Mesothelial cell of epicardium (in vitro differentiated cells): ENCODE measurements at places on chromosomes 6 and 20. TPM values are rescaled to one million over a fixed set of nuclear protein-coding genes. Genes with fewer than 3 reads are reported as not detected.

- peaks cover 1% of the 10 kb centered on the region for H3K36me3 ChIP-seq
- no peak for DNase-seq
- no peaks in the 10 kb centered on the region for H3K4me1 ChIP-seq
Observed at GRCh38 chr20:12535316-12535715, 473.5 kb upstream of the SPTLC3 start.

DNA sequence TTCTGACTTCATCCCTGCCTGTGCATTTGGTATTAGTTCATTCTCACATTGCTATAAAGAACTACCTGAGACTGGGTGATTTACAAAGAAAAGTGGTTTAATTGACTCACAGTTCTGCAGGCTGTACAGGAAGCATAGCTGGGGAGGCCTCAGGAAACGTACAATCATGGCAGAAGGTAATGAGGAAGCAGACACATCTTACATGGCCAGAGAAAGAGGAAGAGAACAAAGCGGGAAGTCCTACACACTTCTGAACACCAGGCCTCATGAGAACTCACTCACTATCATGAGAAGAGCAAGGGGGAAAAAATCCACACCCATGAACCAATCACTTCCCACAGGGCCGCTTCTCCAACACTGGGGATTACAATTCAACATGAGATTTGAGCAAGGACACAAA, 303.9 kb downstream of the CBLN4 start:
- H3K4me3 ChIP-seq, result no peak overlapping the region
- no peak overlapping the region for H3K27ac ChIP-seq
- no peaks in the 10 kb centered on the region for H3K4me1 ChIP-seq
- H3K27me3 ChIP-seq, result no peaks in the 10 kb centered on the region
- no peaks in the 10 kb centered on the region for H3K36me3 ChIP-seq

DNA sequence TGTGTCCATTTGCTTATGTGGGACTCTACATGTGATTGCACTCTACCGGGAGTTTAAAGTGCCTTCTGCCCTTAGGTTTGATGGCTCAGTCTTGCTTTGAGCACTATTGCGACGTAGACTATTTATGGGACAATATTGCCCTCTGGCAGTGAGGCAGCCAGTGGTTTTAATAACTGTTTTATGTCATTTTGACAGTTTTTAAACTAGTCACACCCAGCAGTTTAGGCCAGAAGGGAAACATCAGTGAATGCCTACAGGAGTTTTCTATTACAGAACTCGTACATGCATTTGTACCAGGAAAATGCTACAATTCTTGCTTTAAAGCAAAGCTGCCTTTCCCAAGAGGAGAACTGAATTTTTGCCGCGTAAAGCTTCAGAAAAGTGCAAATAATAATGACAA, 813.7 kb downstream of the KIF16B start:
- peak overlapping the region; percentile 51 for H3K27ac ChIP-seq
- H3K4me1 ChIP-seq, result peaks cover 15% of the 10 kb centered on the region
- no peaks in the 10 kb centered on the region for H3K27me3 ChIP-seq
- no peaks in the 10 kb centered on the region for H3K36me3 ChIP-seq

DNA sequence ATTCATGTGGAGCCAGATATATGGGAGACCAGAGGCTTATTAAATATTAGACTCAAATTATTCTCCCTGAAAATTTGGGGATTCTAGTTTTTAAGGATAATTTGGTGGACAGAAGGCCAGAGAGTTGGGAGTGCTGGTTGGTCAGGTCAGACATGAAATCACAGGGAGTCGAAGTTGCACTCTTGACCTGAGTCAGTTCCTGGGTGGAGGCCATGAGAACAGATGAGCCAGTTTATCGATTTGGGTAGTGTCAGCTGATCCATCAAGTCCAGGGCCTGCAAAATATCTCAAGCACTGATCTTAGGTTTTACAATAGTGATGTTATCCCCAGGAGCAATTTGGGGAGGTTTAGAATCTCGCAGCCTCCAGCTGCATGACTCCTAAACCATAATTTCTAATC, 563.5 kb upstream of the NRSN1 start:
- DNase-seq, result no peak
- H3K4me3 ChIP-seq, result no peak overlapping the region
- H3K4me1 ChIP-seq, result peaks cover 17% of the 10 kb centered on the region
- H3K36me3 ChIP-seq, result peaks cover 16% of the 10 kb centered on the region
- H3K27ac ChIP-seq, result no peak overlapping the region
- no peaks in the 10 kb centered on the region for H3K27me3 ChIP-seq

GRCh38 chr20:48864254-48864653, 36.5 kb upstream of the PREX1 start:
- DNase-seq, result no peak
- H3K4me3 ChIP-seq, result no peak overlapping the region
- peaks cover 5% of the 10 kb centered on the region for H3K27me3 ChIP-seq
- no peak overlapping the region for H3K27ac ChIP-seq
- H3K4me1 ChIP-seq, result peaks cover 11% of the 10 kb centered on the region

DNA sequence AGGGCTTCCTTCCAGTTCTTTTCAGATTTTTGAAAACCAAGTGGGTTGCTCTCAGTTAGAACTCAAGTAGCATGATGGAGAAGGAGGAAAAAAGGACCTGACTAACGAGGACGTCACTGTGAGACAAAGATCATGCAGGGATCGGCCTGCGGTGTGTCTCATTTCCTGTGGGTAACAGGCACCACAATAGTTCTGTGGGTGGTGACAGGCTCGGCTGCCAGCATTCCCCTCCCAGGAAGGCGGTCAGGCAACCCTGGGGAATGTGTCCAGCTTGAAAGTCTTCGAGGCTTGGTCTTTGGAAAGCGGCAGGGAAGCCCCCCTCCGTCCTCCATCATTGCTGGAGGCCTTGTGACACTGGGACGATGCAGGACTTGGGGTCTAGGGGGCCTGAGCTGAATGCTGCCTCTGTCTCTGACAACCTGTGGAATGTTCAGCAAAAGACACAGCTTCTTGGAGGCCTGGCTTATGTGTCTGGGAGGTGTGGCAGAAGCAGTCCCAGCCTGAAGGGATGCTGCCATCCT, 121.0 kb downstream of the BCAS1 start:
- peaks cover 2% of the 10 kb centered on the region for H3K36me3 ChIP-seq
- H3K4me1 ChIP-seq, result peaks cover 16% of the 10 kb centered on the region
- no peaks in the 10 kb centered on the region for H3K27me3 ChIP-seq

- H3K36me3 ChIP-seq, result no peaks in the 10 kb centered on the region
- no peaks in the 10 kb centered on the region for H3K27me3 ChIP-seq
- H3K4me3 ChIP-seq, result no peak overlapping the region
- no peak for DNase-seq
Observed at GRCh38 chr6:7021301-7021700, 86.5 kb upstream of the RREB1 start.

GRCh38 chr20:38127920-38128528, 37.0 kb downstream of the TGM2 start:
- peak overlapping the region; percentile 0 for H3K27ac ChIP-seq
- H3K36me3 ChIP-seq, result no peaks in the 10 kb centered on the region
- H3K27me3 ChIP-seq, result no peaks in the 10 kb centered on the region

DNA sequence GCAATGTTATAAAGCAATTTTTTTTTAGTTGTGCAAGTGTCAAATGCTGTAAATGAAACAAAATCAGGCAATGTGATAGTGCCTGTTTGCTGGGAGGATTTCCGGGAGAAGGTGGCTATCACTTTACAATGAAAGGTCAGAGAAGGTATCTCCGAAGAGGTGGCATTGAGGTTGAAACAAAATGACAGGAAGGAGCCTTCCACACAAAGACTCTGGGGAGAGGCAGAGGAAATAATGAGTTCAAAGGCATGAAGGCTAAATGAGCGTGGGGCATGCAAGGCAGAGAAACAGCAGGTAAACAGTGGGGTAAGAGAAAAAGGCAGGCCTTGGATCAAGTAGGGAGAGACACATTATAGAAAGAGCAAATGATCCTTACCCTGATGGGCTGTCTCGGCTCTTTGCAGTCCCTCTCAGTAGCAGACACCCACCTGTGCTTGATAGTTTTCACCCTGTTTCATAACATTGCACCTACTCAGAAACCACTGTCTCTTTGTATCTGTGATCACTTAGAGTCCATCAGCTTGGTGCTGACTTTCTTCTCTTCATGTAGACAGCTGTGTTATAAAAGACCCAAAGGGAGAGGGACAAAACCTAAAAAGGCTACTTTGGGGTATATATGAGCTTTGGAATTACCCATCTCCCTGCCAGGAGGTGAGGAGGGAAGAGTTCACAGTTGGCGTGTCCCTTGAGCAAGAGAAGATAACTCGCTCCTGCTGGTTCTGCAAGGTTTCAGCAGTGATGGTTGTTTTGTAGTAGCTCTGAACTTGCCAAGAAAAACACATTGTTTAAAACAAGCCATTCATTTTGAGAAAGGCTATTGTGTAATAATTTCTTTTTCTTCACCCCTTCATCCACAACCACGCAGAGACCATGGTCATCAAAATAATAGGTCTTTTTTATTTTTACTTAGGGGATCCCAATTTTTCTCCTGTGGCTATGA, 22.3 kb downstream of the NRN1 start:
- no peak overlapping the region for H3K4me3 ChIP-seq
- H3K27ac ChIP-seq, result no peak overlapping the region
- no peaks in the 10 kb centered on the region for H3K4me1 ChIP-seq
- DNase-seq, result no peak
- H3K27me3 ChIP-seq, result peaks cover 94% of the 10 kb centered on the region

GRCh38 chr20:19392344-19393130, 180.1 kb downstream of the SLC24A3 start:
- H3K27ac ChIP-seq, result no peak overlapping the region
- DNase-seq, result no peak
- no peaks in the 10 kb centered on the region for H3K27me3 ChIP-seq
- peaks cover 11% of the 10 kb centered on the region for H3K36me3 ChIP-seq

- no peaks in the 10 kb centered on the region for H3K4me1 ChIP-seq
- no peaks in the 10 kb centered on the region for H3K27me3 ChIP-seq
- H3K36me3 ChIP-seq, result no peaks in the 10 kb centered on the region
- no peak overlapping the region for H3K27ac ChIP-seq
Observed at GRCh38 chr6:81708113-81708699, 44.3 kb downstream of the TENT5A start.

GRCh38 chr6:109428889-109429477, 11.4 kb downstream of the PPIL6 start:
- peaks cover 5% of the 10 kb centered on the region for H3K4me1 ChIP-seq
- no peak for DNase-seq
- no peaks in the 10 kb centered on the region for H3K27me3 ChIP-seq
- no peak overlapping the region for H3K27ac ChIP-seq

DNA sequence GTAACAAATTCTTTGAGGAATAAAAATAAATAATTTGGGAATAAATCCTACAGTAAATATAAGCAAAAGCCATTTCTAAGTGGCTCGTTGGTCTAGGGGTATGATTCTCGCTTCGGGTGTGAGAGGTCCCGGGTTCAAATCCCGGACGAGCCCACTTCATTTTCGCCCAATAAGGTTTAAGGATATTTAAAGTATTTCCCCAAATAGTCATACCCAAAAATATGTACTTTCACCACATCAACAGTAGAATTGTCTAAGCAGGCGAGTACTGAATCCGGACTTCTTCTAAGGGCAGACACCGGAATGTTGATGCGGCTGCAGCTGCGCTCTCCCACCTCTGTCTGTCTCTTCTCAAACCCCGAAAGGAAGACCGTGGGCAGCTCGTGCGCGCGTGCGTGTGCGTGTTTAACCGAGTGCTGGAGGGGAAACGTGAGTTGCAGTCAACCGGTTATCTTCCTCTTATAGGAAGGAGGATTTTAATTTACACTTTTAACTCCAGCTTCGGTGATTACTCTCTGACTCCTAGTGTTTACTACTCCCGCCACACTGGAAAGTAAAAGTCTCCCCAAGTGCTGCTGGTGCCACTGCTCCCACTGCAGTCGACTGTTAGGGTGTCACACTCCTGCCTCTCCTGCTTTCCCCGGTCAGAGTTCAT, 155.7 kb upstream of the PRSS16 start:
- peaks cover 76% of the 10 kb centered on the region for H3K27me3 ChIP-seq
- DNase-seq, result no peak
- peaks cover 8% of the 10 kb centered on the region for H3K4me1 ChIP-seq
- H3K4me3 ChIP-seq, result peak overlapping the region; percentile 80
- H3K27ac ChIP-seq, result peak overlapping the region; percentile 57

DNA sequence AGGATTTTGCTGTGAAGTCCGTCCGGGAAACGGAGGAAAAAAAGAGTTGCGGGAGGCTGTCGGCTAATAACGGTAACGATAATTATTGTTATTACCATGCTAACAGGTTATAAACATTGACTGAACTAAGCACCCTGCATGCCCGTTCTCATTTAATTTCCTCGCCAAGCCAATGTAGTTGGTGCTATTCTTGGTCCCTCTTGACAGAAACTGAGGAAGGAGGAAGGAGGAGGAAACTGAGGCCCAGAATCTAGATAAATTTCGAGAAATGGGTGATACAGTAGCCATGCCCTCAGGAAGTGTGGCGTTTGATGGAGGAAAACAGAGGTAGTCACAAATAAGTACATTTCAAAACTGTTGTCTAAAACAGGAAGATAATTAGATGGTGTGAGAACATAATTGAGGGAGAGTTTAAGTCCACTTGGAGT, 474 bp downstream of the TPX2 start:
- DNase-seq, result no peak
- no peaks in the 10 kb centered on the region for H3K27me3 ChIP-seq
- H3K27ac ChIP-seq, result no peak overlapping the region
- H3K36me3 ChIP-seq, result peaks cover 2% of the 10 kb centered on the region
- H3K4me1 ChIP-seq, result peaks cover 3% of the 10 kb centered on the region
- H3K4me3 ChIP-seq, result no peak overlapping the region

The TGM2 gene
- total RNA-seq, result 32.4 to 35.7 TPM (median 35.3 TPM) in 3 replicates

The DSP gene
- 163 to 172 TPM (median 171 TPM) in 3 replicates for total RNA-seq

The PCMTD2 gene
- total RNA-seq, result 111 to 120 TPM (median 116 TPM) in 3 replicates

The DPPA5 gene
- total RNA-seq, result not detected in 3 replicates
